Aortic smooth muscle cell (primary cell): ENCODE measurements at places on chromosomes 1 and 21. TPM values are rescaled to one million over a fixed set of nuclear protein-coding genes. Genes with fewer than 3 reads are reported as not detected.

Gene SYPL2
- total RNA-seq, result 0.13 and 0.62 TPM in 2 replicates

Gene STPG1
- 3.0 and 4.1 TPM in 2 replicates for total RNA-seq

Gene RBM11
- total RNA-seq, result not detected in 2 replicates

Gene ASTN1
- total RNA-seq, result under 0.01 TPM in 1 of 2 replicates, not detected in the other

Gene PRAMEF17
- not detected in 2 replicates for total RNA-seq

Gene LRRC8B
- 0.75 and 2.1 TPM in 2 replicates for total RNA-seq

Gene SLFNL1
- total RNA-seq, result 0.25 and 0.26 TPM in 2 replicates

Gene MUTYH
- 9.4 and 16.5 TPM in 2 replicates for total RNA-seq

Gene SLC1A7
- total RNA-seq, result 0.13 and 0.25 TPM in 2 replicates

Gene UBXN10
- not detected in 2 replicates for total RNA-seq

Gene TSTD1
- 12.3 and 26.7 TPM in 2 replicates for total RNA-seq

Gene OR14K1
- total RNA-seq, result not detected in 2 replicates

Gene KRTAP6-1
- total RNA-seq, result not detected in 2 replicates

Gene VAMP3
- 107 and 132 TPM in 2 replicates for total RNA-seq

Gene FAM3B
- total RNA-seq, result 0.13 TPM in 1 of 2 replicates, not detected in the other

Gene RNU1-4
- total RNA-seq, result 565 and 1,390 TPM in 2 replicates

Gene SETD4
- 11.0 and 12.8 TPM in 2 replicates for total RNA-seq

Gene AZIN2
- 3.3 and 4.0 TPM in 2 replicates for total RNA-seq

Gene IQCC
- total RNA-seq, result 2.1 and 2.5 TPM in 2 replicates

Gene ADORA3
- total RNA-seq, result 0.06 and 0.13 TPM in 2 replicates

Gene LAMC2
- 5.0 and 5.3 TPM in 2 replicates for total RNA-seq

Gene MAEL
- not detected in 2 replicates for total RNA-seq

Gene PCSK9
- 0.25 and 0.40 TPM in 2 replicates for total RNA-seq

Gene NLRP3
- total RNA-seq, result 1.1 and 1.5 TPM in 2 replicates

Gene PBX1
- 53.0 and 60.5 TPM in 2 replicates for total RNA-seq

Gene TTLL10
- total RNA-seq, result not detected in 2 replicates

Gene PPIAL4G
- 0.06 TPM in 1 of 2 replicates, not detected in the other for total RNA-seq

Gene C1orf122
- total RNA-seq, result 23.1 and 26.7 TPM in 2 replicates

Gene OR2T29
- 0.06 TPM in 1 of 2 replicates, not detected in the other for total RNA-seq

Gene RUNX3
- total RNA-seq, result not detected in 2 replicates

Gene FABP3
- total RNA-seq, result 57.1 and 132 TPM in 2 replicates

Gene CFHR5
- total RNA-seq, result not detected in 2 replicates

Gene NEK2
- 14.4 and 22.7 TPM in 2 replicates for total RNA-seq

Gene ASPM
- total RNA-seq, result 24.3 and 32.5 TPM in 2 replicates

Gene TACSTD2
- not detected in 2 replicates for total RNA-seq

Gene LORICRIN
- not detected in 2 replicates for total RNA-seq

Gene FCGR1A
- total RNA-seq, result 0.37 and 0.40 TPM in 2 replicates

Gene RNU5D-1
- total RNA-seq, result not detected in 2 replicates

Gene FMO5
- total RNA-seq, result 1.3 and 2.4 TPM in 2 replicates

Gene AK4
- total RNA-seq, result 9.8 and 12.8 TPM in 2 replicates

Gene SLC44A3
- 1.7 TPM in 2 replicates for total RNA-seq

Gene TRABD2B
- total RNA-seq, result under 0.01 and 0.06 TPM in 2 replicates

Gene GJA5
- 0.31 and 1.5 TPM in 2 replicates for total RNA-seq

Gene TMPRSS15
- total RNA-seq, result under 0.01 and 0.06 TPM in 2 replicates

Gene LHX8
- total RNA-seq, result not detected in 2 replicates

Gene BRWD1
- total RNA-seq, result 42.7 and 46.9 TPM in 2 replicates

Gene MAP10
- total RNA-seq, result 0.66 and 0.93 TPM in 2 replicates

Gene RNF187
- 69.8 and 81.1 TPM in 2 replicates for total RNA-seq

Gene ADAMTSL4
- total RNA-seq, result 6.3 and 10.4 TPM in 2 replicates

Gene SLC2A5
- total RNA-seq, result 0.53 and 0.62 TPM in 2 replicates

Gene PDZK1
- 0.40 and 0.75 TPM in 2 replicates for total RNA-seq

Gene OR2M3
- not detected in 2 replicates for total RNA-seq

Gene PPIH
- total RNA-seq, result 25.3 and 32.5 TPM in 2 replicates
